ENCODE measurements at places on chromosomes 1 and 21. TPM values are rescaled to one million over a fixed set of nuclear protein-coding genes. Genes with fewer than 3 reads are reported as not detected.

The CCDC27 gene
- not detected for total RNA-seq

The ANGPTL3 gene
- not detected for total RNA-seq

The PDZK1 gene
- total RNA-seq = 229 TPM

The WNT9A gene
- 0.89 TPM for total RNA-seq

The IKBKE gene
- total RNA-seq = 13.6 TPM

The TAS1R1 gene
- not detected for total RNA-seq

The OR14K1 gene
- not detected for total RNA-seq

The RO60 gene
- 153 TPM for total RNA-seq

The PYCR2 gene
- 41.8 TPM for total RNA-seq

The SLC45A1 gene
- total RNA-seq = 0.52 TPM

The OPTC gene
- total RNA-seq = not detected

The KPRP gene
- total RNA-seq = not detected

The VCAM1 gene
- 57.8 TPM for total RNA-seq

The DEPDC1 gene
- 0.85 TPM for total RNA-seq

The THEMIS2 gene
- 9.3 TPM for total RNA-seq

The MATN1 gene
- total RNA-seq = not detected

The LIN28A gene
- total RNA-seq = not detected

The KIF14 gene
- 5.6 TPM for total RNA-seq

The OR13G1 gene
- not detected for total RNA-seq

The ZNF593 gene
- total RNA-seq = 6.7 TPM

The LCE3D gene
- not detected for total RNA-seq

The G0S2 gene
- total RNA-seq = 67.4 TPM

The CYP4A22 gene
- not detected for total RNA-seq

The PLA2G4A gene
- total RNA-seq = 0.94 TPM

The S100A8 gene
- total RNA-seq = not detected

The ZNF593OS gene
- not detected for total RNA-seq

The CC2D1B gene
- 33.5 TPM for total RNA-seq

The AJAP1 gene
- total RNA-seq = 10.6 TPM

The PRMT6 gene
- 35.2 TPM for total RNA-seq

The CCDC190 gene
- not detected for total RNA-seq

The TOMM20 gene
- 90.5 TPM for total RNA-seq

The AMPD1 gene
- not detected for total RNA-seq

The ADAMTS4 gene
- under 0.01 TPM for total RNA-seq

The HTR6 gene
- total RNA-seq = not detected

The ESRRG gene
- total RNA-seq = 0.52 TPM

The MIS18A gene
- 7.2 TPM for total RNA-seq

The WNT2B gene
- total RNA-seq = 33.5 TPM

The CHODL gene
- 0.30 TPM for total RNA-seq

The SLC19A2 gene
- total RNA-seq = 11.9 TPM

The OLIG2 gene
- total RNA-seq = not detected

The SPRR2E gene
- not detected for total RNA-seq

The LMX1A gene
- not detected for total RNA-seq

The LCE6A gene
- not detected for total RNA-seq

The CD53 gene
- total RNA-seq = not detected

The HSD3B2 gene
- total RNA-seq = not detected

The RGS7 gene
- total RNA-seq = not detected

The OR10J5 gene
- not detected for total RNA-seq

The NBPF26 gene
- total RNA-seq = 51.8 TPM

The VWA5B1 gene
- 0.05 TPM for total RNA-seq

The FCGR1A gene
- not detected for total RNA-seq

The ANKRD65 gene
- 0.10 TPM for total RNA-seq

The PCAT6 gene
- 0.40 TPM for total RNA-seq

The TIE1 gene
- total RNA-seq = 0.94 TPM

The LYST gene
- 12.0 TPM for total RNA-seq

The TOE1 gene
- total RNA-seq = 13.5 TPM

The DNM3 gene
- 1.2 TPM for total RNA-seq

The SFT2D2 gene
- 59.4 TPM for total RNA-seq

The EIF4G3 gene
- total RNA-seq = 41.2 TPM

Data from renal cortical epithelial cell (primary cell).